PC-3 (cell line): ENCODE measurements at places on chromosomes 7 and 10.

DNA sequence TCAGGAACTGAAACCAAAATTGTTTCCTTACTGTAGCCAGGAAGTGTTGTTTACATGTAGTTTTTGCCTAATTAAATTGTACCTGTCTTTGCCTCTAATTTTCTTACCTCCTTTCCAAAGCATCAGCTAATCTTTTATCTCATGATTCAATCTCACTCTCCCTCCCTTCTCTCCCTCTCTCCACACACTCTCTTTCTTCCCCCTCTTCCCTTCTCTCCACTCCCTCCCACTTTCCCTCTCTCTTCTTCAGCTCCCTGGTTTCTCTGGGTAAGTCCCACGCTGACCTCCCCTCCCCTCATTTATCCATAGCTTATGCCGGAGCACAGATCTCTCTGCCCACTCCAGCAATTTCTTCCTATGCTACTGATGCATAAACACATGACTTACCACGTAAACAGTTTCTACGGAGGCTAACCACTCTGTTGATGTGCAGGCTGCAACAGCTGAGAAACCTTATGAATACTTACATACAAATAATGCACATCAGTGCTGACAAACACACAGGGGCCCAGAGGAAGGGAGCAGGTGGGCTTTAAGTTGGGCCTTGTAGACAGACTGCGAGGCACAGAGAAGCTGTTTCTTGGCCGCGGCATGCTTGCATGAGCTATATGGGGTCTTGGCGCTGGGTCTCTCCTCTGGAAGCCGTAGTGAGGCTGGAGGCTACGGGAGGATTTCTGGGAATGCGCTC lies 174.4 kb upstream of the PLXNA4 start:
- no peak for DNase-seq

DNA sequence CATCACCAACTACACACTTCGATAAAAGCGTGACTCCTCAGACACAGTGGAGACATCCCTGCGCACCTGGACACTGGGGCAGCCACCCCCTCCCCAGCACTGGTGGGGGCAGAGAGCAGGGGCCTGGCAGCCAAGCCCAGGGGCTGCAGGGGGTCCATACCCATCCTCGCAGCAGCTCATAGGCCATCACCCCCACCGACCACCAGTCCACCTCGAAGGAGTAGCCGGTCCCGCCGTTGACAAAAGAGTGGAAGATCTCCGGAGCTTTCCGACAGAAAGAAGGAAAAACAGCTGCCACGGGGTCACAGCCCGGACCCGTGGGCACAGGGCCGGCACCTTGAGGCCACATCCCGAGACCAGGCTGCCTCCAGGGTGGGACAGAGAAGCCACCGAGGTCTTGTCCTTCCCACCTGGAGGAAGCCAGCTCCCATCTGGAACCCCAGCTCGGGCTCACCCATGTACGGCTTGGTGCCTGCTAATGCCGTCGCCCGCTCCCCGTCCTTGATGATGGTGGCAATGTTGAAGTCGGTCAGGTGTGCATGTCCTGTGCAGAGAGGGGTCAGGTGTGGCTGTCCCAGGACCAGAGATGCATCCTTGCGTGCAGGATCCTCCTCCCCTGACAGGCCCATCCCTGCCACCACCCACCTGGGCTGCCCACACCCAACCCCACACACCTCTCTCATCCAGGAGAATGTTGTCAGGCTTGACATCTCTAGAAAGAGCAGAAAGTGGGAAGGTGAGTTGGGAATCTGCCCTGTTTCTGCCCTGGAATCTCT lies 38.5 kb downstream of the DPYSL4 start:
- no peak for DNase-seq

GRCh38 chr7:20721086-20721810 lies 65.4 kb downstream of the SP8 start:
- no peak for DNase-seq

DNA sequence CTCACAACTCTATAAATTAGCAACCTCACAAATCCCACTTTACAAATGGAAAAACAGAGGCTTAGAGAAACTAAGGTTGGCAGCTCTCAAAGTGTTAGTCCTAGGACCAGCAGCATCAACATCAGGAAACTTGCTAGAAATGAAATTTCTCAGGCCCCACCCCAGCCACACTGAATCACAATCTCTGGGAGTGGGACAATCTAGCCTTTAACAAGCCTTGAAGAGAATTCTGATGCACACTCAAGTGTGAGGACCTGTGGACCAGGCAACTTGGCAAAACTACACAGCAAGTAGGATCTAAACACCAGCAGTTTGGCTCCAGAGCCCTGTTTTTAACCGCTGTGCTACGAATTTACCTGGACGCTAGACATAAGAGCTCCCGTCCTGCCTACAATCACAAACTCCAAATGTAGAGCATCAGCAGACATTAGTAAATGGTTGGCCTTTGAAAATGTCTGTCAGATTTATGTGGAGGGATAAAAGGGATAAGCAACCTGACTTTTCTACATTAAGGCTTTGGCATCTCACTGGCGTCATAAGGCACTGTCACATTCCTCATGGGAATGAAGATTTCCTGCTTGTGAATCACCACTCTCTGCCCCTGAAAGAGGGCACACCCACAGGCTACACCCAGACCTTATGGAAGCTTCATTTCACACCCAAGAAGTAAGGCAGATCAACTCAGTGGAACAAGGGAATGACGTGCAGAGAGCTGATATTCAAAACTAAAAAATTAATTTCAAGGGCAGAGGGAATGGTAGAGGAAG lies 34.5 kb downstream of the PPP1R3C start:
- DNase-seq, result peak; percentile 77

DNA sequence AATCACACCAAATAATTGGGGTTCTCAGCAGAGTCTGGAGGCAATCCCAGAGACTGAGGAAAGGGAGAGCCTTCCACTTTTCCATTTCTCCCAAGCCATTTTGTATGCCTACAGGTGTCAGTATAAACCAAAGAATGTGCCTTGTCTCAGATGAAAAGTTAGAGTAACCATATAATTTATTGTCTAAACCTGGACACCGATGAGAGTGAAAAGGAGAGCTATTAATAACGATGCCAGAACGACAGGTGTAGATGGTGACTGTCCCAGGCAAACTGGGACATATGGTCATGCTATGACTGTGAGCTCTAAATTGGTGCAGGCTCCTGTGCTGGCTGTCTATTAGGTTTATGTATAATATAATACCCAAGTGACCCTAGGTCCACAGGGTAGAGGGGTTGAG lies 219.6 kb downstream of the ARHGAP12 start:
- peak; percentile 41 for DNase-seq

DNA sequence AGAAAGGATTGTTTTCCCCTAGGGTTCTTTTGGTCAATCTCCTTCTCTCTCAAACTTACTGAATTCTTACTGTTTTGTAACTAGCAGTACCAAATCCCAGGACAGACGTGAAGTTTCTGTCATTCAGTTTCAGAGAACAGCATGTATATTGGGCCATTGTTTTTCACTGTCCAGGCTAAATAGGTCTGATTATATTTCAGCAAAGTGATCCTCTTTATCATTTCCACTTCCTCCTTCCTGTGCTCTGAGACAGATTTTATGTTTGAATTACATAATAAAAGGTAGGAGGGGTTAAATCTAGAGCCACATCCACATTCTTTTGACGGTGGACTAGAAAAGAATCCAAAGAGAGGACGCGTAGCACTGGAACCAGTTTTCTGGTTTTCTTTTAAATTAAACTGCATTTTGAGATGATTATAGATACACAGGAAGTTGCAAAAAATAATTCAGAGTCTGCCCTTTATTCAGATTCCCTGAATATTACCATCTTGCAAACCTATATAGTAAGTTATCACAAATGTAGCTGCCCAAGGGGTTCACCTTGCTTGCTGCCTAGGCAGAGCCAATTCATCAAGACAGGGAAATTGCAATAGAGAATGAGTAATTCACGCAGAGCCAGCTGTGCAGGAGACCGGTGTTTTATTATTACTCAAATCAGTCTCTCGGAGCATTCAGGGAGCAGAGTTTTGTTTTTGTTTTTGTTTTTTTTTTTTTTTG lies 40.1 kb downstream of the AKR1E2 start:
- no peak for DNase-seq

GRCh38 chr7:41999736-42000283 lies 237.2 kb downstream of the GLI3 start:
- peak; percentile 90 for DNase-seq

- DNase-seq, result no peak
Measured at GRCh38 chr7:123972831-123973230, 47.8 kb downstream of the SPAM1 start.

DNA sequence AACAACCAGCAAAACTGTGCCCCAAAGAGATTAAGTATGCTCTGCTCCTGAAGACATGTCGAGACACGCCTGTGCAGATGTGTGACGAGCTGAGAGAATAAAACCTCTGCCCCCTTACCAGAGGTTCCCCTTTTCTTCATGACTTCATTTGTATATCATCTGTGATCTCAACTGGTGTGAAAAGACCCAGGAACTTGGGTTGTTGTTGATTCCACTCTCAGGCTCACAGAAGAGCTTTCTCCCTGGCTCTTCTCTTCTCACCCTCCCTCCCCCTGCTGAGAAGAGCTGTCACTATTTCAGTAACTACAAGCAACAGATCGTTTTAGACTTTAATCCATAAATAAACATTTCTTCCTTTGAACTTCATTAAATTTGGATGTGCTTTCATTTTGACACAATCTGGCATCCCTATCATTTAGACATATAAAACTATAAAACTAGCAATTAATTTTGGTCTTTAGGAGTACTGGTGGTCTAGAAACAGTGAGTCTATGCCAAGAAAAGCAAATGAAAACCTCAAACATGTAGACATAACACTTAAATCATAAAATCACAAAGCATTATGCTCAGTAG lies 179.3 kb upstream of the FZD8 start:
- no peak for DNase-seq

- DNase-seq, result no peak
Measured at GRCh38 chr7:66696774-66697191, 43.8 kb upstream of the RABGEF1 start.

- DNase-seq, result no peak
Measured at GRCh38 chr10:133451346-133451745, 2.4 kb upstream of the SCART1 start.

DNA sequence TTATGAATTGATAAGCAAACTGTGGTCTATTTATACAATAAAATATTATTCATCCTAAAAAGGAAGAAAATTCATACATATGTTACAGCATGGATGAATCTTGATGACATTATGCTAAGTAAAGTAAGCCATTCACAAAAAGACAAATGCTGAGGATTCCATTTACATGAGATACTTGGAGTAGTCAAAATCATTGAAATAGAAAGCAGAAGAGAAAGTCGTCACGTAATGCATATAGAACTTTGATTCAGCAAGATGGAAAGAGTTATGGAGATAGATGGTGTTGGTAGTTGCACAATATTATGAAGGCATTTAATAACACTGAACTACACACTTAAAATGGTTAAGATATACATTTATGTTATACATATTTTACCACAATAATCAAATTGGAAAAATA lies 309.7 kb upstream of the KLF6 start:
- DNase-seq, result no peak

DNA sequence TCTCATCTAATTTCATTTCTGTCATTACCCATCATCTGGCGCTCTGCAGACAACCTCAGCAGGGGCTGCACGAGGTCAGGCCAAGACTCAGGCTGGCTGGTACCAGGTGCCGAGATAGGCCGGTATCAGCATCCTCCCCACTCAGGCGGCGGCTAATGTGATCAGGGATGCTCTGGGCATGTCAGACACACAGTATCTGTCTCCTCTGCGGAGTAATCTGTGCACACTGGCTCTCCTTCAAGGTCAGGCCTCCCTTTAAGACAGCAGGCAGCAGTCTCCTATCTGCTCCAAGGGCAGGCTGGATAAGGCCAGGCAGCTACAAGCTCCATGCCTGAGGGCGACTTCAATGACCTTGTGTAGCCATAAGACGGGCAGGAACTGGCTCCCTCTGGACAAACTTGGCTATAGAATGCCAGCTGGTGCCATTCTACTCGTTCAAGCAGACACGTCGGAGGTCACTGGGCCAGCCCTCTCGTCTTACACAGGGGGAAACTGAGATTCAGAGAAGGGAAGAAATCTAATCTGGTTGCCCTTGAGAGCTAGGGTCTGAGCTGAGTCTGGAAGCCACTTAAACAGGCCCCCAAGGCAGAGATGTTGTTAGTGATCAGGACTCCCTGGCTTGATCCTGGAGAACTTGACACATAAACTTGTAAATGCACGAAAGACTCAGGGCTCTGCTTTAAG lies 59.3 kb downstream of the ARHGAP22 start:
- no peak for DNase-seq

DNA sequence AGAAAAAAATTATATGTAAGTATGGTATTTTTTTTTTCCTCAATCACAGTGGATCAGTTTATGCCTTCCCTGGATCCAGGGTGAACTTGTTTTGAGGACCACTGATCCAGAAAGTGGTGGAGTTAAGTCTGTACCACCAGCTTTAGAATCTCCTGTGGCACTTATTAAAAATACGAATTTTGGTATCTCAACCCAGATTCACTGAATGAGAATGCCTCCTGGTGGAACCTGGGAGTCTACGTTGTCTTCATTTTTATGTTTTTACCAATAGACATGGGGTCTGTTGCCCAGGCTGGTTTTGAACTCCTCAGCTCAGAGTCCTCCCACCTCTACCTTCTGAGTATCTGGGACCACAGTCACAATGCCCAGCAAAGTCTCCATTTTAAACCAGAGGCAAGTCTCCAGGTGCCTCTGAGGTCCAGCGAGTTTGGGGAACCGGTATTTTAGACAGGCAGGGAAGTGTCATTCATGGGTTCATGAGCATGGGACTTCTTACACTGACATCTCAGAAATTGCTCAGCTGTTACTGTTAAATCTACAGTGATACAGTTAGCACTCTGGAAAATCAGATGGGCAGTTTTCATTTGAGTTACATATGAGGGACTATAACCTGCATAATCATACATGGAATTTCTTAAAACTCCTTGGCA lies 200.9 kb downstream of the AUTS2 start:
- no peak for DNase-seq

DNA sequence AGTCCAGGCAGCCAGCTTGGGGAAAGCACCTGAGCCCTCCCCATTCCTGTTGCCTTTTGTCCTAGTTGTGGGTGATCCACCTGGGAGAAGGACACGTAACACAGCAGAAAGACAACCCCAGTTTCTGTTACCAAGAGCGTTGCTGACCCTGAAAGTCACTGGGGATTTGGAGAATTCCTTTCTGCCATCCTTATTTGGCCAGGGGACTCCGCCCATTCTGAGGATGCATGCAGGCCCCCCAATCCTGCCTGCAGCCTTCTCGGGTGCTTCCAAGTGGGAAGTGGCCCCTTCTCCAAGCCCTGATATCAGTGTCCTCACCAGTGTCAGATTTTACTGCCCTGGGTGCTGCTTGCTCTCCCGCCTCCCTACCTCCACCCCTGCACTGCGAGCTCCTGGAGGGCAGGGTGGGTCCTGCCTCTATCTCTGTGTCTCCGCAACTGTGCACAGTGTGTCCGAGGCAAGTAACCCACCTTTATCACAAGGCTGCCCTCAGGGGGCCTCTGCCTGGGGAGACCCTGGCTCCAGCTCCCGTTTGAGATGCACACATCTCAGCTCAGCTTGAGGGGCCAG lies 9.2 kb upstream of the ADCY1 start:
- no peak for DNase-seq

- DNase-seq, result no peak
Measured at GRCh38 chr7:54857294-54857693, 98.3 kb upstream of the SEC61G start.

- DNase-seq, result no peak
Measured at GRCh38 chr10:132266594-132267161, 41.1 kb downstream of the STK32C start.
